ENCODE measurements at places on chromosomes 1 and 21.

GRCh38 chr1:230128569-230129285 is 61.7 kb downstream of the GALNT2 start:
- no peak for DNase-seq

GRCh38 chr1:192477630-192478029 is 97.9 kb upstream of the RGS1 start:
- DNase-seq = peak; percentile 10

DNA sequence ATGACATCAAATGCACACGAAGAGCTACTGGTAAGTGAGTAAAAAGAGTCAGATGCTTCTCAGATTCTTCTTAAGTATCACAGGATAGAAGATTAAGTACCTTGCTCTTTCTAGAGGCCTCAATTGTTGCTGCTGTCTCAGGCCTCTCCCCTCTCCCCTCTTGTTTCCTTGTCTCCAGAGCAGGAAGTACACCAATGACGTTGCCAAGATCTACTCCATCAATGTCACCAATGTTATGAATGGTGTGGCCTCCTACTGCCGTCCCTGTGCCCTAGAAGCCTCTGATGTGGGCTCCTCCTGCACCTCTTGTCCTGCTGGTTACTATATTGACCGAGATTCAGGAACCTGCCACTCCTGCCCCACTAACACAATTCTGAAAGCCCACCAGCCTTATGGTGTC is 21.3 kb upstream of the SARS1 start:
- no peak for DNase-seq

- no peak for DNase-seq
Measured at GRCh38 chr1:231334952-231335351, 2.7 kb downstream of the EXOC8 start.

GRCh38 chr1:98323906-98324358 is 337.6 kb upstream of the SNX7 start:
- DNase-seq = peak; percentile 53

DNA sequence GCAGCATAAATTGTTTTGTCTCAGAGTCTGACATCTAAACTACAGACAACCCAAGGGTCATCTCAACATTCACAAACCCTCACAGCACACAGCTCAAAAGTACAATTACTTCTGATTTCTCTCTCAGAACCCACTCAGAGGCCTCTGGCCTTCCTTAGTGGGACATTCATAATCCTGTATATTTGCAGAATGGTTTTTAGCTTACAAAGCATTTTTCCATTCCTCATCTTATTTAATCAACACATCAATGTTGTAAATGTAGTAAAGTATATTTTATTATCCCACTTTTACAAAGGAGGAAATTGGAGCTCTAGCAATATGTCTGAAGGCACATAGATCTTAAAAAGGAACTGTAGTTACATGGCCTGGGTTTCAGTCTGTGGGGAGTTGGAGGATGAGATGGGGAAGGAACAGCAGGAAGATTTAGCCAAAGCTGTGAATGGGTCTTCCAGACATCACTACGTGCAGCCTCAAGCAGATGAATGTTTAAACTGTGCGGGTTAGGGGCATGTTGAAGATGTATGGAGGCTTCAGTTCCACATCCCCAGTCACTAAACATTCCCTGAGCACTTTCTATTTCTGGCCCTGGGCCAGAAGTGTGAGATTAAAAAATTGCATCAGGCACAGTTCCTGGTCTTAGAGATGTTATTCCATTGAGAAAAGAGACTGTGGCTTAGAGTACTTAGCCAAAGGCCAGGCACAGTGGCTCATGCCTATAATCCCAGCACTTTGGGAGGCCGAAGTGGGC is 13.3 kb downstream of the AKNAD1 start:
- DNase-seq = no peak

DNA sequence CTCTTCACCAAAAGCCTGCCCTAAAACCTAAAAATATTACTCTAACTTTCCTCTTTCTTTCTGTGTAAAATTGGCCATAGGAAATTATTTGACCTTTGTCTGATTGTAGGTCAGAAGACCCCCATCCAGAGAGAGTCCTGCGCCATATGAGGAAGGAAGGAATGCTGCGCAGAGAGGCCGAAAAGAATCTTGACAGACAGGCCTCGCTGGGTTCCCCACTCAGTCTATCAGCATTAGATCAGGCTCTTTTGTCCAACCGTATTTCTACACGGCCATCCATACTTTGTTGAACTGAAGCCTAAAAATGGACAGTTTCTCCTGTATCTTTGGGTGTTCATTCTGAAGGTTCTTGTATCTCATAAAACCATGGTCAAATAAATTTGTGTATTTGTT is 4.3 kb upstream of the SLC30A2 start:
- DNase-seq = no peak

DNA sequence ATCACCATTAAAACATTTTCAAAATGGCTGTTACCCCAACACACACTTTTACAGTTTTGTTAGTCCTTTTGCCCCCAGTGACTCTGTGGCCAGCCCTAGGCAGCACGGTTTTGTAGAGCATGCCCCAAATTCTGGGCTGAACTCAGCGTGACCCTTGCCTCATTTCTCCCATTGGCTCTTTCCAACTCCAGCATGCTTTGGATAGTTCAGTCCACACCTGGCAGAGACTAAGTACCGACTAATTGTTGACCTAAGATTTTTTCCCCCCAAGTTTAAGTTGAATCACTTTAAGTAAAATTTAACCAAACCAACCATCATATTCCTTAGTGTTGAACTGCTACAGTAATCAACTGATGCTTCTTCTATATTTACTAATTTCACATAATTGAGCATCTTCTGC is 62.4 kb upstream of the LRRC8B start:
- DNase-seq = no peak

- DNase-seq = no peak
Measured at GRCh38 chr1:88237058-88237457, 447.0 kb upstream of the PKN2 start.

DNA sequence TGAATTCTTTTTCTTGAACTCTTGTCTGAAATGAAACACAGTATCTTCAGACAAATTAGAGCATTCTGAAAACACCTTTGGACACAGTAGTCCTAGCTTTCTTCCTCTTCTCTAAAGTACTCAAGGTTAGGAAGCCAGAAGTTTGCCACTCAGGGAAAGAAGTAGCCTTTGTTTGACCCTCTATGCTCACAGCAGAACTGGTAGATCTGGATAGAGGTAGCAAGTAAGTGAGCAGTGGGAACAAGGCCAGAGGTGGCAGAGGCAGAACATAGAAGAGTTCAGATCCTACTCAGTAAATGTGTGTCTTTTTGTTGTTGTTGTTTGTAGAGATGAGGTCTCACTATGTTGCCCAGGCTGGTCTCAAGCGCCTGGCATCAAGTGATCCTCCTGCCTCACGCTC is 7.4 kb upstream of the PIGR start:
- no peak for DNase-seq
